ENCODE measurements at places on chromosomes 3 and 15.

GRCh38 chr3:188031121-188031520 lies 122.8 kb upstream of the LPP start:
- DNase-seq, result no peak

- DNase-seq, result peak; percentile 74
Measured at GRCh38 chr15:67109141-67110034, 44.0 kb downstream of the SMAD3 start.

- no peak for DNase-seq
Measured at GRCh38 chr3:129598000-129598381, 8.5 kb downstream of the PLXND1 start.

GRCh38 chr15:65369651-65370050 lies 8.2 kb downstream of the IGDCC3 start:
- DNase-seq, result no peak

GRCh38 chr15:68795298-68795848 lies 25.3 kb downstream of the ANP32A start:
- peak; percentile 85 for DNase-seq

- DNase-seq, result no peak
Measured at GRCh38 chr3:99818818-99819217, 1.2 kb downstream of the CMSS1 start.

DNA sequence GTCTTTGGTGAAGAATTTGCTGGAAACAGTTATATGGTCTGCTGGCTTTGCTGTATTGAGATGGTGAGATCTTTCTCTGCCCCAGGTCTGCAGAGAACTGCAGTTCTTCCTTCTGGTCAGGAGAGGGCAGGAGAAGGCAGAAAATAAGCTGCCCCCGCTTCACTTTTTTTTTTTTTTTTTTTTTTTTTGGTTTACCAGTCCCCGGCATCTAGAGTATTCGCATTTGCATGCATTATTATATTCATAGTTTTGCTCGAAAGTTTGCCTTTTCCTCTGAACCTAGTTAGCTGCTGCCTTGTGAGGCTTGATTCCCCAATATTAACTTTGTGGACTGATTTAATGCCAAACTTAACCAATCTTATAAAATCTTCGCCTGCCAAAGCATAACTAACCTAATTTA lies 10.6 kb upstream of the PARL start:
- DNase-seq, result no peak

DNA sequence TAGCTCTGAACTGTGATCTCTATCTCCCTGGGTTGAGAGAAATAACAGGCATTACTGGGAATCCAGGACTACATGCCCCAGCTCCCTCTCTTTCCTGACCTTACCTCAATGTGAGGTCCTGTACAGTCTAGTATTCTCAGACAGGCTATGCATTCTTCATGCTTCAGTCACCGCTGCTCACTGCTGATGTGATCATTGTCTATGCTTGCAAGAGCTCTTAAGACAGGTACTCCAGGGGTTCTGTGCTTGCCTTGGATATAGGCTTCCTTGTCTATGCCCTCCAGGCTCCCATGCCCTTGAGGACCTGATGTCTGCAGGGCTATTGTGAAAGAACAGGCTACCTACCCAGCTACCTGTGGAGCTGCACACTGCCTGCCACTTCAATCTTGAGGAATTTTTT lies 183.6 kb downstream of the MBNL1 start:
- no peak for DNase-seq

All from natural killer cell treated with Interleukin-12 subunit alpha and Interleukin-12 subunit beta and Interleukin-15 and Interleukin-18, amount 100 ng/mL, for 72 hours (primary cell).